Fibroblast of lung (primary cell): ENCODE measurements at places on chromosomes 4 and X. TPM values are rescaled to one million over a fixed set of nuclear protein-coding genes. Genes with fewer than 3 reads are reported as not detected.
A peak's percentile ranks its signal among the peaks of the same experiment; 100 is the strongest.

DNA sequence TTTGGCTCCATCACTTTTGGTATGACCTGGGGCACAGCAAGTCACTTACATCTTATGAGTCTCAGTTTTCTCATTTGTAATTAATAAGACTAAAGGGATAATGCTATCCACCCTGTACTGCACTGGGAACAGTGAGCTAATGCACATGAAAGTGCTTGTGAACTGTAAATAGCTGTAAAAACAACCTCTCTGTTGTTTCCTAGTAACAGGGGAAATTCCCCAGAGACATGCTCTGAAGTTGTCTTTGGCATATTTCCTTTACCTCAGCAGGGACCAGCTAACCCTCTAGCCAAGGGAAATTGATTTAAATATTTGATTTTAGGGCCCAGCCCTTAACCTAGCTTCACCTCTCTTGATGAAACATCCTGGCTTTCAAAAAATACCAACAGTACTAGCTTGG, 6.1 kb upstream of the CYSLTR1 start:
- DNase-seq, result no peak
- no peak overlapping the region for H3K4me3 ChIP-seq
- H3K27ac ChIP-seq, result no peak overlapping the region
- H3K36me3 ChIP-seq, result no peaks in the 10 kb centered on the region

The PDZD4 gene
- under 0.01 and 0.26 TPM in 2 replicates for total RNA-seq

- H3K4me3 ChIP-seq, result no peak within 1 kb of the TSS
- no peaks in the 10 kb centered on the region for H3K4me1 ChIP-seq
- peak; percentile 82 for DNase-seq
These were observed at the start of gene SULT1E1 for GRCh38 chr4:69860052-69860451. Gene SULT1E1, minus strand, starts transcription at chr4:69860145. Its CDS starts 2,501 bp downstream, at chr4:69857644.

DNA sequence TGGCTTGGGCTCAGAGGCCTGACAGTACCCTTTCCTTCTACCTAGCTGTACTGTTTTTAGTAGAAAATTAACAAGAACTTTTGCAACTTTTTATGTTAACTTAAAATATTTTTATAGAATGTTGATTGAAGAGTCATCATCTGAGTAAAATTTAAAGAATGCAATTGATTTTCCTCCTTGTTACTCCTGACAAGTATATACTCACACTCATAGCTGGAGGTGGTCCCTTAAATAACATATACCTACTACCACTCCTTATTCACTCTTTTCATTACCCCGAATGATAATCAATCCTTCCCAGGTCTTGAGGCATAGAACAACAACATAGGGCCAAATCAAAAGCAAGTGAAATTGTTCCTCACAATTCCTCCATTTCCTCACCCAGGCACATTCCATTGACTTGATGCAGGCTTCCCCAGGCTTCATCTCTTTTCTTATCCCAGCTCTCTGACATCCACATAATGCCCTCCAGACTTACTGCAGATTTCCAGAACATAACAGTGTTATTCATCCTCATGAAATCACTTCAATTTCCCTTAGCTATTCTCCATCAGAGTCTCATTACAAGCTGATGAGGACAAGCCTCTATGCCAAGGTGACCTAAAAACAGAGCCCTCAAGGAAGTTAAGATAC, 73.2 kb upstream of the ANXA10 start:
- no peak overlapping the region for H3K4me3 ChIP-seq
- no peak overlapping the region for H3K27ac ChIP-seq
- no peak for DNase-seq
- H3K36me3 ChIP-seq, result no peaks in the 10 kb centered on the region

DNA sequence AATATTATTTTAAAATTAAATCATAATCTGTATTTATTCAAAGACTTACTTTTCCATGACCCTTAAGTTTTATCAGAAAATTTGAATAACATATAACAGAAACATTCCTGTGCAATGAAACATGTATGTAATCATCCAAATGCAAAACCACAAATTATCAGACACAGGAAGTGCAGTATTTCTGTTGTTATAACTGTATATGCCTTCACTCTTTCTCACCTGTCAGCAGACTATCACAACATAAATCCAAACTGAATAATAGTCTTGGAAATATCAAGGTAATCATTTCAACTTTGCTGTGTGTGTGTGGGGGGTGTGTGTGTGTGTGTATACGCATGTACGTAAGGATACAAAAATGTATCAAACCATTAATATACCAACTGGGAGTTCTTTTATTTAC, 285.9 kb downstream of the SLC7A11 start:
- H3K4me3 ChIP-seq, result no peak overlapping the region
- H3K27me3 ChIP-seq, result no peaks in the 10 kb centered on the region

The OPRPN gene
- not detected in 2 replicates for total RNA-seq
